ENCODE measurements at places on chromosomes 2 and 18. TPM values are rescaled to one million over a fixed set of nuclear protein-coding genes. Genes with fewer than 3 reads are reported as not detected.

Gene SLC16A14
- total RNA-seq, result 0.51 TPM

Gene THSD7B
- not detected for total RNA-seq

Gene SEPTIN10
- 76.4 TPM for total RNA-seq

Gene C2orf49
- total RNA-seq, result 16.5 TPM

Gene SP110
- total RNA-seq, result 12.9 TPM

Gene KRTCAP3
- total RNA-seq, result 3.0 TPM

Gene FSHR
- total RNA-seq, result not detected

Gene ABCG5
- total RNA-seq, result not detected

Gene GRP
- not detected for total RNA-seq

Gene ZBTB14
- total RNA-seq, result 6.0 TPM

Gene RESP18
- total RNA-seq, result not detected

Gene SMAD2
- 128 TPM for total RNA-seq

Gene TEKT4
- total RNA-seq, result 0.26 TPM

Gene AKAIN1
- not detected for total RNA-seq

Gene DTNA
- 12.8 TPM for total RNA-seq

Gene SCN9A
- 1.3 TPM for total RNA-seq
